ENCODE measurements at places on chromosomes 12 and 14. TPM values are rescaled to one million over a fixed set of nuclear protein-coding genes. Genes with fewer than 3 reads are reported as not detected.

The KRT77 gene
- not detected for total RNA-seq

The OR4L1 gene
- not detected for total RNA-seq

The KLRC4 gene
- not detected for total RNA-seq

The TCTN2 gene
- total RNA-seq: 23.6 TPM

The SIX1 gene
- 21.5 TPM for total RNA-seq

- no peak for DNase-seq
Measured at GRCh38 chr12:105335856-105336255, 5.4 kb downstream of the C12orf75 start.

DNA sequence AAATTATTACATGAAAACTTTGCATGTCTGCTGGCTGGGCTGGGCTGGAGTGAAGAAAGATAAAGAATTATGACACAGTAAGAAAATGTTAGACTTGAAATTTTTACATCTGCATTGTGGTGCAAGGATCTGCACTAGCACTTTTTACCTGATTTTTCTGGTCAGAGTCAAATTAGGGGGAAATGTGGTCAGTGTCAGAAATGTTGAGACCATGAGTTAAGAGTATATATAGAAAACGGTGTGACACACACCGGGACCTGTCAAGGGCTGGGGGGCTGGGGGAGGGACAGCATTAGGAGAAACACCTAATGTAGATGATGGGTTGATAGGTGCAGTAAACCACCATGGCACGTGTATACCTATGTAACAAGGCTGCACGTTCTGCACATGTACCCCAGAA lies 90.3 kb downstream of the IGF1 start:
- no peak for DNase-seq

- no peak for DNase-seq
Measured at GRCh38 chr12:66612090-66612775, 66.6 kb downstream of the GRIP1 start.

DNA sequence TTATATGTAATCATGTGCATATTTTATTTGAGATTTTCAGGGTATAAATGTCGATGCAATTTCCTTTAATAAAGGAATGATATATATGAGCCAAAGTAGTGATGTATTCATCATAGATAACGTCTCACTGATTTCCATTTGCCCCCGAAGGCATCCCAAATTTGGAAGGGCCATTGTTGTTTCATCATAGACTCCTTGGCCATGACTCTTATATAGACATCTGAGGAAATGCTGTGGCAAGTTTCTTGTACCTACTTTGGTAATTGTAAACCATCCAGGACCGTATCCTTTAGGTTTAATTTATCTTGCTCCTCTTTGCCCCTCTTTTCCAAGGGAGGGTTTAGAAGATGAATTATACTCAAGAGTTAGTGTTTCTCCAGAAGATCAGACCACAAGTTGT lies 84.7 kb downstream of the SAMD4A start:
- DNase-seq: no peak

- no peak for DNase-seq
Measured at GRCh38 chr12:14924541-14924940, 13.8 kb downstream of the ERP27 start.

DNA sequence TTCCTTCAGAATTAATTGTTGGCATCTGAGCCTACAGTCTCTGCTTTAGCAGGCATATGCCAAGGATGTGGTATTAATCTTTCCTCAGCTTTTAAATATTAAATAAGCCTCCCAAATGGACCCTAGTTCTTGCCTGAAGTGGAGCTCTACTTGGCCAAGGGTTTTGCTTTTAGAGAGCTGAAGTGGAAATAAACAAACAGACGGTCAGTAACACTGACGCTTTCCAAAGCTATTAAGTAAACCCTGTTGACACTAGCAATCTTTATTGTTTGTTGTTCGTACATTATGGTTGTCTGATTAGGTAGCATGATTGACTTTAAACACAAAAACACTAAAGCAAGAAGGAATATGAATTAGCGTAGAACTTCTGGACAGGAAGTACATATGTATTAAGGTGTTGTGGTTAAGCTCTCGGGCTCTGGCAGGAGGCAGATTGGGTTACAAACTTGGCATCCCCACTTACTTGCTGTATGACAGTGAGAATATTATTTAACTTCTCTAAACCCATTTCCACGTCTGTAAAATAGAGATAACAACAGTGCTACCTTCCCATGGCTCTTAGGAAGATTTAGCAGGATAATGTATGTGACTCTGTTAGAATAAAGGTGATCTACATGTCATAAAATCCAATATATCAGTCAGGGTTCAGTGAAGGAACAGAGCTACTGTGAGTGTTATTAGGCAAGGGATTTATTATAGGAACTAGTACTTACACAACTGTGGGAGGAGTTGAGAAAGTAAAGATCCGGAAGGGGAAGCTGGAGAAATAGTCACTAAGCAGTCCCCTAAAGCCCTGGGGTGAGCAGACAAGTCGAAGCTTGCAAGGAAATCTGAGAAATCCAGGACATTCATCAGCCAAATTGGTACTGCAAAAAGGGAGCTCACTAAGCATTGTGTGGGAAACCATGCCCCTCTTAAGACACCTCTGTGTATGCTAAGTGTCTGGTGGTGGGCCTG lies 92.2 kb upstream of the ATF7IP start:
- no peak for DNase-seq

DNA sequence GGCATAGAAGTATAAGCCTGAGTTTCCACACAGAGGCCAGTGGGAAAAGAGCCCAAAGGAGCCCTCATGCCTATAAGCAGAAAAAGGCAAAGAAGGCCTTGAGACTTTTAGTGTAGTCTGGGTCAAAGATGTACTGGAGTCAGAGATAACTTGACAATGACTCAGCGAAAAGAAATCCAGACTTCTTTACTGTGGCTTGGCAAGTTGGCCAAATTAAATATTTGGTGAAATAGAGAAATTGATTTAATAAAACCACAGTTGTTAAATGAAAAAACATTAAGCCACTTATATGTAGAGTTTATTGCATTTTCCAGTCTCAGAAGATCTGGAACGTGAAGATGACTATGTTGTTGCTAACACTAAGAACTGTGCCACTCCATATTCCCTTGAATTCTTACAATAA lies 105.1 kb downstream of the TMTC3 start:
- peak; percentile 58 for DNase-seq

DNA sequence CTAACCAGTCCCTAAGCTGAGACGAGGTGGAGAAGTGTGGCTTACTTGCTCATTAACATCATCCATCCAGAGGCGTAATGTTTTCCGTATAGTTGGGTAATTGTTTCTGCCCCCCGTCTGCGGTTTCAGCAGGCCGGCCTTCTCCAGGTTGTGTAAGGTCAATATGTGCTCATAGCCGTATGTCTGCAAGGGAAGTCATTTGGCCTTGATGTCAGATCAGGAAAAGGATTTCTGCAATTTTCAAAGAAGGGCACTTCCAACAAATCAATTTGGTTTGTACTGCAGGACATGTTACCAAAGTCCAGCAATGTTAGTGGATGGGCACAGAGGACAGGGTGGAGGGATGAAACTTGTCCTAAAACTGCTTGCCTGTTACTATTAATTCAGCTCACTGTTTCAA lies 9.9 kb upstream of the DIABLO start:
- DNase-seq: no peak

GRCh38 chr12:16946704-16947103 lies 340.7 kb upstream of the LMO3 start:
- no peak for DNase-seq

DNA sequence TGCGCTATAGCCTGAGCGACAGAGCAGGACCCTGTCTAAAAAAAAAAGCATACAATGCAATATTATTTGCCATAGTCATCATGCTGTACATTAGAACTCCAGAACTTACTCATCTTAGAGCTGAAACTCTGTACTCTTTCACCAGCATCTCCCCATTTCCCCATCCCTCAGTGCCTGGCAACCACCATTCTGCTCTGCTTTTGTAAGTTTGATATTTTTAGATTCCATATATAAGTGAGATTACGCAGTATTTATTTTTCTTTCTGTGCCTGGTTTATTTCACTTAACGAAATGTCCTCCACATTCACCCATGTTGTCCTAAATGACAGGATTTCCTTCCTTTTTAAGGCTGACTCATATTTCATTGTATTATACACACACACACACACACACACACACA lies 121.8 kb downstream of the BBS10 start:
- no peak for DNase-seq

GRCh38 chr12:76259106-76259505 lies 89.1 kb downstream of the BBS10 start:
- no peak for DNase-seq
